RPMI7951 (cell line): ENCODE measurements at places on chromosomes 1 and 21.
A peak's percentile ranks its signal among the peaks of the same experiment; 100 is the strongest.

DNA sequence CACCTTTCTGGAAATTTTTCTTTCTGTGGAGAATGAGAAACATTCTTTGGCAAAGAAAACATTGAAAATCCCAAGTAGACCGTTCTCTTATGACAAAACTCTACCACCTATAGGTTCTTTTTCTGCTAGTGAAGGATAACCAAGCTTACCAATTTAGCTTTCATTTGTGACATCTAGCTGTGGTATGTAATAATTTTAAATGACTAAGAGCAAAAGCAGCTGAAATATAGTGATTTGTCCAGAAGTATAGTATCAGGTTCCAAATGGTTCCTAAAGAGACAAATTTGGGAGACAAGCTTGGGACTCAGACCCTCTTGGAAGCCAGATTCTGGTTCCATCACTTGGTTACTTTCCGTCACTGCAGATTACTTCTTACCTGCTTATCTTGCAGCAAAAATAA lies 24.4 kb downstream of the FUBP1 start:
- no peak for DNase-seq

GRCh38 chr1:94949681-94950661 lies 23.1 kb upstream of the CNN3 start:
- DNase-seq, result peak; percentile 63

DNA sequence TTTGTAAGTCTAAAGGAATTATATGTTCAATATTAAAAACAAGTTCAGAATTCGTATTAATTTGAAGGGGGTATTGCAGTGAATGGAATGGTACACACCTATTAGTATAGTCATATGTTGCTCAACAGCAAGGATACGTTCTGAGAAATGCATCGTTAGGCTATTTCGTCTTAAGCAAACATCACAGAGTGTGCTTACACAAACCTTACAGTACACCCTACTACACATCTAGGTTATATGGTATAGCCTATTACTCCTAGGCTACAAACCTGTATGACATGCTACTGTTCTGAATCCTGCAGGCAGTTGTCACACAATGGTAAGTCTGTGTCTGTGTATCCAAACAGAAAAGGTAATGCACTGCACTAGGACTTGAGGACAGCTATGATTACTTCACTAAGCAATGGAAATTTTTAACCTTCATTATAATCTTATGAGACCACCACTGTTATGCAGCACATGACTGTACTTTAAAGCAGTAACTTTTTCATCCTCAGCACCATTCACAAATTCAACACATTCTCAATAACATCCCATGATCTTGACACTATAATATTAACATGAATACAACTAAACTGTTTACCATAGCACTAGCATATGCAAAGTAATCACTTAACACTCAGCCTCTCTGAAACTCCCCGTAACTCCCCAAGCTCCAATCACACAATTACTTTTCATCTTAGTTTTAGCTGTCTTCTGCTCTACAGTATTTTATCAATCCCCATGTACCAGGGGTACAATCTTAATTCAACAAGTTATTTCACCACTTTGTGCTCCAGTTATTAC lies 14.4 kb upstream of the PSMG1 start:
- no peak for DNase-seq

GRCh38 chr1:192950926-192951325 lies 108.2 kb downstream of the UCHL5 start:
- DNase-seq, result no peak

- DNase-seq, result peak; percentile 13
Observed at GRCh38 chr1:64505232-64505943, 35.5 kb downstream of the CACHD1 start.
